RWPE2 (cell line): ENCODE measurements at places on chromosomes 7 and 10.

DNA sequence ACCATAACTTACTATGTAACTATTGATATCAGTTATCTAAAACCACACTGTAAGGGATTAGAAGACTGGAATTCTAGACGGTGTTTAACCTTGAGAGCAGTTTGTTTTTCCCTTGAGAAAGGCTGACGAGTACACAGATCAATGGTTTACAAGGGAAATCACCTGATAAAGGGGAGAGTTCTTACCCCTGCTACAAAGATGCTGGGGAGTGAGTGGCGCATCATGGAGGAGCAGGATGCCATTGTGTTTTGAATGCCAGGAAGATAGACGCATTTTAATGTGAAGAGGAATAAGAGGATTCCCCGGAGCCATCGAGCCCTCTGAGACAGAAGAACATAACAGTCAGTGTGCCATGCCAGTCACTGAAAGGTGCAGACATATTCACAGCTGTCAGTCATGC lies 145.2 kb downstream of the PKD1L1 start:
- DNase-seq, result no peak

DNA sequence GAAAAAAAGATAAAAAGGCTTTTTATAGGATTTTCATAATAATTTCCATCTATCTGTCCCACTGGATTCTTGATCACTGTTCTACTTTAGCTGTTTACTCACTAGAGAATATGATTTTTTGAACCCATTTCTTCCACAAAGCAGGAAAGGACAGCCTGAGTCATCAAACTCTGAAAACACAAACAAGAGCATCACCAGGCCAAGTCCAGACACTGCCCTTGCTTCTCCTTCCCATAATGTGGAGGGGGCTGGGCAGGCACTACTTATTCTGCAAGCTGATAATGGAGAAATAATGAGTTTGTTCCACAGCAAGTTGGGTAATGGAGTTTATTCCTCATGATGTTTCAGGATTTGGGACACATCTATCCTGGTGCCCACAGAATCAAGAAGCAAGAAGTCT lies 13.0 kb upstream of the KCNIP2 start:
- DNase-seq, result no peak

- no peak for DNase-seq
These were observed 27.9 kb upstream of the GATA3 start for GRCh38 chr10:8026349-8027259.

DNA sequence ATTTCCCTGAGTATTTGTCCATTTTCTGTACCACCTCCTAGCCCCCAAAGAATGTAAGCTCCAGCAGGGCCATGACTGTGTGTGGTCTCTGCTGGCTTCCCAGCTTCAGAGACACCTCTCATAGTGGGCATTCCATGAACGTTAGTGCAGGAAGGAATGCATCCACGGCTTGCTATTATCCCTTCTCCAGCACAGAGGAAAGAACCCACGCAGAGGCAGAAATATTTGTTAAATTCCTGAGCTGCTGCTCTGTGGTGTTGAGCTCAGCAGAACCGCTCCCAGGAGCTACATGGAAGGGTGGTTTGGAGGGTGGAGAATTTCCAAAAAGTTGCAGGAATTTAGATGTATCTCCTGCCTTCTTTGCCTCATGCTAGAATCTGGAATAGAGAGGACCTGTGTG lies 275.2 kb downstream of the POU6F2 start:
- DNase-seq, result no peak

- DNase-seq, result no peak
These were observed 55.7 kb upstream of the FOXP2 start for GRCh38 chr7:114358911-114359310.

DNA sequence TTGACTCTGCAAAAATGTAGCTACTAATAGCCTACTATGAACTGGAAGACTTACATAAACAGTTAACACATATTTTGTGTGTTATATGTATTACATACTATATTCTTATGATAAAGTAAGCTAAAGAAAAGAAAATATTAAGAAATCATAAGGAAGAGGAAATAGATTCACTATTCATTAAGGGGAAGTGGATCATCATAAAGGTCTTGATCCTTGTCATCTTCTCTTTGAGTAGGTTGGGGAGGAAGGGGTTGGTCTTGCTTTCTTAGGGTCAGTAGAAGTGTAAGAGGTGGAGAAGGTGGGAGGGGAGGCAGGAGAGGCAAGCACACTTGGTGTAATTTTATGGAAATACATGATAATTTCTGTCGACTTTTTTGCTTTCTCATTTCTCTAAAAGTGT lies 81.3 kb downstream of the NAMPT start:
- DNase-seq, result no peak

DNA sequence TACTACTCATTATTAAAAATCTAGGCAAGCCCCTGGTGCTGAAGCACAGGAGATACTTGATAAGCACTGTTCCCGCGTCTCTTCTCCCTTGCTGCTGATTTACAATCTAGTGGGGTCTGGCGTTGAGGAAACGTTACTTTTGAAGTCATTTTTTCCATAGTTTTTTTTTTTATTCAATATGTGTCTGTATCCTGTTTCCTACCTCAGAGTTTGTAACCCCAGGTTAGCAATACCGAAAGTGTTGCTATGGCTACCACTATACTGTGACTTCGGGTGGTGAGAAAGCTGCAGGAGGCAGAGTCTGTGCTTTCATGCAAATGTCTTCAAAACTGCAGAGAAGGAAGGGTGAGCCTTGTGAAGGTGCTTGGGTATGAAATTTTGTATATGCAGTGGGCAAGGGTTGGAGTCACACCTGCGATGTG lies 458.8 kb upstream of the GHITM start:
- DNase-seq, result no peak

GRCh38 chr10:119754085-119754484 lies 28.2 kb downstream of the INPP5F start:
- no peak for DNase-seq

DNA sequence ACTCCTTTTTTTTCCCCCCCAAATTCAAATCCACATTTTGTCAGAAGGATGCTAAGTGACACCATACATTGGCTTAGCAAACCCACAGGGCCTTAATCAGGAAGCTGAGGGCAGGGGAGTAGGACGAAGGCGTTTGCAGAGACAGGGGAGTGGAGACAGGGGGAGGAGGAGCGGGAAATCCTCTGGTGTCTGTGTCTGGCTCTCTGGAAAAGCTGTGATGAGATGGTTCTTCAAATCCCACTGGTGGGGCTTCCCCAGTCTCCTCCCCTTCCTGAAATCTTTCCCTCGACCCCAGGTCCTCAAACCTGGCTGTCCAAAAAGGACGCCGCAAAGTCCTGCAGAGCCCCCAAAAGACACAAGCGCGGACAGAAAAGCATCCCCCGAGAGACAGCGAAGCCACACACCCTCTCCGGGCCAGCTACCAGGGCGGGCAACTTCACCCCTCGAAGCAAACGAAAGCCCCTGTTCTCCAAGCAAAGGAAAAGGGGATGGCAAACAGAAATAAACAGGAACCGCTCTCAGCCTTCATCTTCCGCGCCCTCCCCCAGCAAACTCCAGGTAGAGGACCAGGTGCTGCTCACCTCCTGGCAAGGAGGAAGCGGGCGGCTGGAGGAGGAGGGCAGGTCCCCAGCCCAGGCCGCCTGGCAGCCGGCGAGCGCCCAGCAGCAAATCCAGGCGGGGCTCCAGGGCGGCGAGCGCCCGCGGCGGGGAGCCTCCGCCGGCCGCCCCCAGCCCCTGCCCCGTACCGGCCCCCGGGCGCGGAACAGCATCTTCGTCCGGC lies 520 bp downstream of the ELAPOR2 start:
- no peak for DNase-seq

- no peak for DNase-seq
These were observed 48.3 kb upstream of the PAX2 start for GRCh38 chr10:100697070-100697469.

DNA sequence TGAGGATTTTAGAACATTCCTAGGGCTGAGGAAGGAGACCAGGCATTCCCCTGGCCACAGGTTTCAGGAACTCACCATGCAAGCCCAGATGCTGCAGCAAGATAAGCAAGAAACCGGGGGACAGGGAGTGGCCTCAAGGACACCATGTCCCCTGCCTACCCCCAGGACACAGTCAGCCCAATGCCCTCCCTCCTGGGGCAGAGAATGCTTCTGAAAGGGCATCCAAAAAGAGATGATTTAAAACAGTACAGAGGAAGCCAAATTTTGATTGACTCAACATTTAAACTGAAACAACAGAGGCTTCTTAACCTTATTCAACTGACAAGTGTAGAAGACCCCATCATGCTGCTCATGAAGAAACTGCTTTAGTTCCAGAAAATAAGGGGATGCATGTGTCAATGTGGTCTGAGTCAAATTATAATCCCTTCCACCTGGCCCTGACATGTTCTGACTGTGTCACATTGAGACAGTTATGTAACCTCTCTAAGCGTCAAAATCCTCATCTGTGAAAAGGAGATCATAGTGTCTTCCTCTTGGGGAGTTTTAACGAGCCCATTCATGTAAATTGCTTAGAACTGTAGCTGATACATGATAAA lies 60.0 kb downstream of the ICA1 start:
- no peak for DNase-seq

DNA sequence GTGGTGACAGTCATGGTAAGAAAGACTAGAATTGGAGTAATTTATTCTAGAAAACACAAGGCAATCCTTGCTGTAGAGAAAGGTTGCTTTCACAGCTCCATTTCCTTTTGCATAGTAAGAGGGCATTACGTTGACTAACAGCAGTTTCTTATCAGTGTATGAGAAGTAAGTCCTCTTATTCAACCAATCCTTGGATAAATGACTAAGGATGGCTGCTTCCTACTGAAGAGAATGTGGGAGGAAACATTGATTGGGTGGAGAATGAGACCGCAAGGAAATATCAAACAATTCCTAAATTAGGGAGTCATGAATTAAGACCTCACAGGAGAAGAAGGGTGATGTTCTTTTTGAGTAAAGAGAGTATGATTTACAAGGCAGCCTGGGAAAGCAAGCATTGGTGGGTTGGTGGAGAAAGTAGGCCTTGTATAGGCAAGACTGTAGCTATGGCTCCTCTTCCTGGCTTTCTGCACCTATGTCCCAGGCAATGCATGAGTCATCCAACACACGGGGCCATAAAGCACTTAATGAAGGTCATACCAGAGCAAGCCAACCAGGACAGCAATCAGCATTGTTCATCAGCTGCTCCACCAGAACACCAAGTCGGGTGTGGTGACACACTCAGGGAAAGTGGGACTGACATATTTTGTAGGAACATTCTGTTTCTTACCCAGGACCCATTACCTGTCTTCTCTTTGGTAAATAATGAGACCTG lies 5.6 kb downstream of the MGAM start:
- no peak for DNase-seq

DNA sequence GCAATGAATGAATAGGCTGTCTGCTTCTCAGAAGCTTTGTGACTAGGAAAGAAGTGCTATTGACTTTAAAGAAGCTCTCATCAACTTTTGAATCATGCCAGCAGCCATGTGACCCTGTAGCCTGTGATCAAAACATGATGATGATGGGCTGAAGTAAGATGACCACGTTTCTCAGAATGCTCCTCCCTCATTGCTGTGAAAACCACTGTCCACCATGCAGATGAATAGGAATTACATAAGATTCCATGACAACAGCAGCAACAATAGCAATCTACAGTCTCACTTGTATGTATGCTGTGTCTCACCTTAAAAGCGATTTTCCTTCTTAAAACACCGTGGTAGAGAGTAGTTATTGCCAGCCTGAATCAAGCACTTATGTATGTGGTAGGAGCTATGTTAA lies 228.4 kb downstream of the TRIL start:
- no peak for DNase-seq

GRCh38 chr10:4512671-4513240 lies 313.3 kb upstream of the AKR1E2 start:
- no peak for DNase-seq

DNA sequence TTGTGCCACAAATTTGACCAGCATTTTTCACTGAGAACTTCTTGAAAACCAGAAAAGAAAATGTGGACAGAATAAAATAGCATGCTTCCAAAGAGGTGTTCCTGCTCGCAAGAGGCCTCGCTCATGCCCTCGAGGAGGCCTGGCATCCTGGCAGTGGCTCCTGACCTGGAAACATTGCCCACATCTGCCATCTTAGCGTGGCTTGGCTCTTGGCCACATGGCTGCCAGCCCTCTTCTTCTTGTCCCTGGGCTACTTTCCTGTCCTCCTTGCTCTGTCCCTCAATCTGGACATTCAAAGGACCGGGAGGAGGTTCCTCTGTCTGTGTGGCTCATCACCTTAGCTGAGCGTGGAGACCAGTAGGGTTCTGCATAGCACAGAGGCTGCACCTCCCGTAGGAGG lies 131.6 kb upstream of the TMEM72 start:
- DNase-seq, result no peak

GRCh38 chr10:64113375-64113774 lies 592.2 kb downstream of the REEP3 start:
- DNase-seq, result no peak

DNA sequence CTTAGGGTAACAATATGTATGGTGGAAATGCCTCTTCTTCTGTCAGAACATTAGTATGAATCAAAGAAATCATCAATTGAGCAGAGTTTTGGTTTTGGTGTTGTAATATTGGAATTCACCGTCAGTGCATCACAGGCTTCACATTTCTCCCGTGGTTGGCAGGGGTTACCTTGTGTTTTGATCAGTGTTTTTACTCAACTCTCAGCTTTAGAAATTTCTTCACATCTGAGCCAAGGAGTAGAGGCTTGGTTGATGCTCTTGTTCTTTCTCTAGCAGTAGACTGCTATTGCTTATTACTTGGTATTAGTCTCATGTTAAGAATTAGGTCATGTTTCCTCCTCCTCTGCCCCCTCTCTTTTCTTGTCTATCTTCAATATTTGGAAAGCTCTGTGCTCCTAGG lies 188.8 kb upstream of the SMIM30 start:
- no peak for DNase-seq

- DNase-seq, result no peak
These were observed 51.0 kb downstream of the SKAP2 start for GRCh38 chr7:26813432-26813831.

DNA sequence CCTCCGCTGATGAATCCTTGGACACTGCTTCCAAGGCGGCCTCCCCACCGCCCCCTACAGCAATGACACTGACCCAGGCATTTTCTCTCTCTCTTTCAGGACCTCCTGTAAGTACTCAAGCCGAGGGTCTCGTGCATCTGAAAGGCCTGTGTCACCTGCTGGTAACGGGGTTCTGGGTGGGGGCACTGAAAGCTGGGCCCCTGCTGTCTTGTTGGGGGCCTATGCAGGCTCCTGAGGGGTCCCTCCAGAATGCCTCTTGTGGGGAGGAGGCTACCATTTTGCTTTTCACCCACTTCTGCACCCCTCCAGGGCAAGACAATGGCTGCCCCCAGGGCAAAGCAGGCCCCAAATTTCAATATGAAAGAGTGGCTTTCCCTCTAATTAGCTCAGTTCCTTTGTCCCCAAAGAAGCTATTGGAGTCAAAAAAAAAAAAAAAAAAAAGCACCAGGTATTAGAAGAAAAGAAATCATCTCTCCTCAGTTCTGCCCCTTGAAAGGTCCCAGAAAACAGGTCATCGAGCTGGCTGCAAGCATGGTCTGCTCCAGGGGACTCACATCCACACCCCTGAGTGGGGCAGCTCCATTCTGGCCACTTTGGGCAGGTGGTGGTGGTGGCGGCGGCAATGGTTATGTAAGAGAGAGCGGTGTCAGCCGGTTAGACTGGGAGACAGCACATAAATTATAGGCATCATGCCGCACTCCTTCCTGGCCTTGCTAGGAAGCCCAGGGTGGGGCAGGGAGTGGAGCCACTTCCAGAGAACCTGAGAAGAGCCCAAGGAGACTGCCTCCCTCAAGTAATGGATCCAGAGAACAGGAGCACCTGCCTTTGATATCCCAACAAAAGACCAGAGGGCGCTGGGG lies 66.2 kb downstream of the COL13A1 start:
- no peak for DNase-seq
